Stimulated activated CD4-positive, alpha-beta T cell treated with anti-CD3 and anti-CD28 coated beads, Interleukin-1b, Interleukin-23, amount 100 ng/mL, for 4 hours (primary cell): ENCODE measurements at places on chromosomes 2 and 18.

- DNase-seq, result no peak
Observed at GRCh38 chr2:26605999-26606846, 34.9 kb downstream of the CIB4 start.

- DNase-seq, result no peak
Observed at GRCh38 chr2:29004755-29005154, 23.7 kb downstream of the TOGARAM2 start.

- DNase-seq, result no peak
Observed at GRCh38 chr2:174632841-174633622, 35.4 kb upstream of the WIPF1 start.

DNA sequence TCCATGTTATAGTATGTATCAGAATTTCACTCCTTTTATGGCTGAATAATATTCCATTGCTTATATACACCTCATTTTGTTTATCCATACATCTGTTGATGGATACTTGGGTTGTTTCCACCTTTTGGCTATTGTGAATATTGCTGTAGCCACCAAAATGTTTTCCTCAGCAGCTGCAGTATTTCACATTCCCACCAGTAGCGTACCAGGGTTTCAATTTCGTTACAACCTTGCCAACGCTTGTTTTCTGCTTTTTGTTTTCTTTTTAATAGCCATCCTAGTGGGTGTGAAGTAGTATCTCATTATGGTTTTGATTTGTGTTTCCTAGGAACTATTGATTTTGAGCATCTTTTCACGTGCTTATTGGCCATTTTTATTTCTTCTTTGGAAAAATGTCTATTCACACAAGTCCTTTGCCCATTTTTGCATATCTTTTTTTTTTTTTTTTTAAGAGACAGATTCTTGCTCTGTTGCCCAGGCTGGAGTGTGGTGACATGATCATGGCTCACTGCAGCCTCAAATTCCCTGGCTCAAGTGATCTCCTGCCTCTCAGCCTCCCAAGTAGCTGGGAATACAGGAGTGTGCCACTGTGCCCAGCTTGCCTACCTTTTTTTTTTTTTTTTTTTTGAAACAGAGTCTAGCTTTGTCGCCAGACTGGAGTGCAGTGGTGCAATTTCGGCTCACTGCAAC is 14.2 kb downstream of the UBXN2A start:
- no peak for DNase-seq

DNA sequence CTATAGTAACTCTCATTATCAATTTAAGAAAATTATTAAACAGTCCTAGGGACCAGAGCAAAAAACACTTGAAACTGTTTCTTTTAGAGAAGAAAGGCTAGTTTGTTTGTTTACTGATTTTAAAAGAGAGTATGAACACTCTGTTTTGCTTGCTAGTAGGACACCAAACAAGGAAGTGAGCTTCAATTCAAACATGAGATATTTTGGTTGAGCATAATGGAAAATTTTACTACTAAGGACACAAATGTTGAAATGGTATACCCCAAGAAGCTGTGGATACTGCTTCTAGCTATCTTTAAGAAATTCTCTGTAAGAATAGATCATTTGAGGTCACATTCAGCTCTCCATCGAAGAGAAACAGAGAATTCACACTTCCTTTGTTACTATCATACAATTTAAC is 216.3 kb upstream of the SMAD7 start:
- DNase-seq, result no peak
